ENCODE measurements at places on chromosomes 1 and 21.

- DNase-seq, result no peak
Measured at GRCh38 chr1:109754738-109755137, 9.0 kb downstream of the EPS8L3 start.

DNA sequence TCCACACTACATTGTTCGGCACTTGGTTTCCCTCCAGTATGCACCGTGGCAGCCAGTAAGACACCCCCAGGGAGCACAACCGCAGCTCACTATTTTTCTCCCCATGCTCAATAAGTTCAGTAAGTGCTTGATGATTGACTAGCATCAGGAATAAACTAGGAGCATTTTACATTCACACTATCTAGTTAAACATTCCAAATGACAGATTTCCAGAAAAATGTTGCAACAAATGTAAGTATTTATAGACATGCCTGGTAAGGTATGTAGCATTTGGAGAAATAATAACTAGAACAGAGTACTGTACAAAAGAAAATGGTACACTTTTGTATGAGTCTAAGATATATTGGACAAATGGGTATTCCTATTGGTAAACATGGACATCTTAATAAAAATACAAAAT is 92.9 kb downstream of the SLC45A1 start:
- no peak for DNase-seq

- DNase-seq, result no peak
Measured at GRCh38 chr1:150973836-150974579, 627 bp downstream of the CERS2 start.

DNA sequence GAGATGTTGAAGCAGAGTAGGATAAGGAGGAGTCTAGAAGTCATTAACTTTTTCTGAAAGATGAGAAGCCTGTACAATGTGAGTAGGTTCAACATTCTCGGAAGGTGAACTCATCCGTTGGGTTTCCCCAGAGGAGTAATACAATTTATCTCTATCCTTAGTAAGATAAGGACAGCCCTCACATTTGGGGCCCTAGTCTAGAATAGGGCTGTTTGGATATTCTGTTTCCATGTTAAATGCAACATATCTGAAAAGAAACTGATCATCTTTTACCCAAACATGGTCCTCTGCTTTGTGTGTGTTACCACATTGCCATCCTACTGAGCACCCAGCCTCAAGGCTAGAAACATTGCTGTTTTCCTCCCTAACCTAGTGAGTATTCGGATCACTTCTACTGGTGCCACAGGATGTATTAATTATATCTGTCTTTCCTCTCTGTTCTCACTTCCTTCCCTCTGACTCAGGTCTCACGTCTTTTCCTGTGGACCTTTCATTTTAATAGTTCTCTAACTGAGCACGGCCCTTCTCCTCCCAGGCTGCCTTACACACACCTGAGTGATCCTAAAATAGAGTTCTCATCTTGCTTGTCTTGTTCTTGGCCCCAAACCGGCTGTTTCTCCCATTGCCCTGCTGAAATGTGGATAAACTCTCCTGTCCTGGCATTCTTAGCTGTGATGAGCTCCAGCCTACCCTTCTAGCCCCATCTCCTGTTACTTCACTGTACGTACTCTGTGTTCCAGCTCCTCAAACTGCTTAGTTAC is 91.7 kb downstream of the CDC14A start:
- DNase-seq, result no peak
